Psoas muscle (tissue), 8 donors: ENCODE measurements at places on chromosomes 6 and 20.

DNA sequence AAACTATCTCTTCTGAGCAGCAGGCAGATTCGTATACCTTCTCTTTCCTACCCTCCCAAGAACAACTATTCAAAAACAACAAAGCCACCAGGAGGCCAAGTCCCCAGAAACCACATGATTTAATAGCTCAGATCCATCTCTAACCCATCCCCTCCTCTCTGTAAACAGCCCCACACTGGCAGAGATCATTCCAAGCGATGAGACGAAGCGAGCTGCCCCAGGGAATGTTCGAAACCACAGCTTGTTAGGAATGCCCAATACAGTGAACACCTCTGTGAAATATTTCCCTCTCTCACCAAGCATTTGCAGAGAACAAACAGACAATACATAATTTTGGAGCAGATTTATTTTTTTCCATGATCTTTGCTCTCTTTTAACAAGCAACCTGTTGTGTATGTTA, 231.8 kb downstream of the SOD2 start:
- no peak for DNase-seq

GRCh38 chr20:14441201-14441600, 103.8 kb upstream of the FLRT3 start:
- no peak for DNase-seq

DNA sequence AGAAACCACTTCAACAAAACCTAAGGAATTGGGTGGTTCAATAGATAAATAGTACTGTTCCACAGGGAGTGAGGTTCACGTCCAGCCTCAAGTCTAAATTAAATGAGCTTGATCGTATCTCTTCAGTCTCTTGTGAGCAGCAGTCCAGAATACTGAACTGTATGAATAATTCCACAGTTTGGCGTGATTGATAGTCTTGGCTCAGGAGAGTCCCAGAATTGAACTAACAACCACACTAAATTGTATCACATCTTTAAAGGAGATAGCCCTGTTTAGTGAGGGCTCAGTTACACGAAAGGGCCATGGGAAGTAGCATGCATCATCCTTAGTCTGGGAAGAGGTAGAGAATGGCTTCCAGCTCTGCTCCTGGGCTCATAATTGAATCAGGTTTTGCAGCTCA, 224.6 kb downstream of the PACRG start:
- no peak for DNase-seq

DNA sequence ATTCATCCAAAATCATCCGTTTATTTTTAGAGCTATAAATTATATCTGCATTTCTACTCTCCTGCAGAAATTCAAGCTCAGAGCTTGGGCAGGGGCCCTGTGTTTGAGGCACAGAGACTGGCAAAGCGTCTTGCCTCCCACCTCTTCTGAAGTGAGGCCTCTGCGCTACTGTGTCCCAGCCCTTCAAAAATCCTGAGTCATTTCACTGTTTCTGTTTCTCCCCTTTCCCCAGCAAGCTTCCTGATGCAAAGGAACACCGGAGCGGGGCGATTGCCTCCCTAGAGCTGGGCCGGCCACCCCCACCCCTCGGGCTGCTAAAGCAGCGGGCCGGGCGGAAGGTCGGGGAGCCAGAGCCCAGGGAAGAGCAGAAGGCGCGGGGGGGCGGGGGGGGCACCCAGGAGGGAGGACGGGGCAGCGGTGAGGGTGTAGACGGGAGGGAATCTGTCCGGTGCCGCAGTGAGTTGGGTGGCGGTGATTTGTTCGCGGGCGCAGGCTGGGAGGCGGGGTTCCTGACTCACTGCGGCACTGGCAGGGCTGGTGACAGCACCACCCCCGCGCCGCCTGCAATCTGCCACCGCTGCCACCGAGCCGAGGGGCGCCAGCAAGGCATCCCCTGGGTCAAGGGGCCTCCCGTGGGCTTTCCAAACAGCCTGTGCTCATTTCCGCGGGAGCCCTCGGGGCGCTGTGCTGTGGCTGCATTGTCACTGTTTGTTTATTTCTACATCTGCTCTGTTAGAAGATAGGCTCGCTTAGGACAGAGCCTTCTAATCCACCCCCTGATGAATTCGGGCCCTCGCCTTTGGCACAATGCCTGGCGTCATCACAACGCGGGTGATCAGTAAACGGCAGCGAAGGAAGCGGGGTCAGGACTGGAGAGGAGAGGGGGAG, 46.5 kb upstream of the SNAP25 start:
- peak; percentile 44 for DNase-seq

GRCh38 chr20:2335096-2335870, 39.5 kb downstream of the TGM3 start:
- no peak for DNase-seq
